ENCODE measurements at places on chromosomes 12 and 14.
A peak's percentile ranks its signal among the peaks of the same experiment; 100 is the strongest.

DNA sequence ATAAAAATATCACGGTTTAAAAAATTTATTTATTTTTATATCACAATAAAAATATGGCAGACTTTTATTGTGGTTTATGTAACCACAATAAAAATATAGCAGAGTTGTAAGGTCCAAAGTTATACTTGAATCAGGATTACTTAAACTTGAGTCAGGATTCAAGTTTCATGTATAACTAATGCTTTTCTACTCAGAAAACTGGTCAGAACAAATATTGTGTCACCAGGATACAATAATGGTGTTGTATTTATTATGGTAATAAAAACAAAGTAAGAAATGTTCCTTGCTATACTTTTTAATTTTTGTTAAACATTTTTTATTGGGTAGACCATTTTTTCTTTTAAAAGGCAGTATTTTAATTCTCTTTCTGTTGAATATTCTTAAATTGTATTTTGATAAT, 29.2 kb upstream of the EPS8 start:
- no peak for DNase-seq

DNA sequence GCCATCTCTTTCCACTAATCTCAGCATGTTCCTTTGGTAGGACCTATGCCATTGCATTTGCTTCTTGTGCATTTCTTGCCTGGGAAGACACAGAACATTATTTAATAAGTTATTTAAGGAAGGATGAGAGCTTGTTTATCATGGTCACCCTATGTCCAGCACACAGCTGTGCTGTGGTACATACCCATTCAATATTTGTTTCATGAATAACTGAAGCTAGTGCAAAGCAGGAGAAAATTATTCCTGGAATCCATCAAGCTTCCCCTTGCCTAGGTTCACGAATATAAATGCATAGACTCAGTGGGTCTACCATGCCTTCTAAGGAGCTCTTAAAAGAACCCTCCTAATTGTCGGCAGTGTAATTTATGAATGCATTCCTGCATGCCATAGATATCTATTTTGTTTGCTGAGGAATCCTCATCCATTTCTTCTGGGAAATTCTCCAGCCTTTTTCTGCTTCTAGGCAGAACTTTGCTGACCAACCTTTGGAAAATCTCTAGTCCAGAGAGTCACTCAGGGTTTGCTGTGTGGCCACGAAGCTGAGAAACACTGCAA, 599.8 kb upstream of the TMEM132C start:
- DNase-seq = no peak

DNA sequence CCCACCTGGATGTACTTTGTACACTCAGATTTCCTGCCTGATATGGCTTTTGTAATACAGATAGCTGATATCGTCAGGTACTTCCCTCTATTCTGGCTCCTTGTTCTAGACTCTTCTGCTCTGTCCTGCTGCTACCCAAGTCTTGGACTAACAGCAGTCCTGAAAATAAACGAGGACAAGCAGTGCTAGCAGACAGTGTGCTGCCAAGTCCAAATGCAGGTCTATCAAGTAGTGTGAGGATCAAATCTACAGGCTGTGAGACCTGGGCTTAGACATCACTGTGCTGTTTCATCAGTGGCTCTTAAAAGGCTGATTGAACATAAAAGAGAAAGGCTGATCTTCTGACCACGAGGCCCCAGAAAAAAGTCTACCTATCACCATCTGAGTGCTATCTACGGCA, 418.1 kb downstream of the APAF1 start:
- DNase-seq = no peak

- DNase-seq = no peak
Observed at GRCh38 chr12:22974865-22975264, 349.9 kb downstream of the ETNK1 start.

GRCh38 chr14:60647081-60647836, 2.0 kb downstream of the SIX1 start:
- DNase-seq = no peak

GRCh38 chr14:100073576-100074430, 8.6 kb downstream of the EVL start:
- no peak for DNase-seq

GRCh38 chr12:75921622-75922289, 109.8 kb downstream of the PHLDA1 start:
- no peak for DNase-seq

GRCh38 chr12:107490010-107490409, 195.6 kb upstream of the PWP1 start:
- DNase-seq = peak; percentile 21

DNA sequence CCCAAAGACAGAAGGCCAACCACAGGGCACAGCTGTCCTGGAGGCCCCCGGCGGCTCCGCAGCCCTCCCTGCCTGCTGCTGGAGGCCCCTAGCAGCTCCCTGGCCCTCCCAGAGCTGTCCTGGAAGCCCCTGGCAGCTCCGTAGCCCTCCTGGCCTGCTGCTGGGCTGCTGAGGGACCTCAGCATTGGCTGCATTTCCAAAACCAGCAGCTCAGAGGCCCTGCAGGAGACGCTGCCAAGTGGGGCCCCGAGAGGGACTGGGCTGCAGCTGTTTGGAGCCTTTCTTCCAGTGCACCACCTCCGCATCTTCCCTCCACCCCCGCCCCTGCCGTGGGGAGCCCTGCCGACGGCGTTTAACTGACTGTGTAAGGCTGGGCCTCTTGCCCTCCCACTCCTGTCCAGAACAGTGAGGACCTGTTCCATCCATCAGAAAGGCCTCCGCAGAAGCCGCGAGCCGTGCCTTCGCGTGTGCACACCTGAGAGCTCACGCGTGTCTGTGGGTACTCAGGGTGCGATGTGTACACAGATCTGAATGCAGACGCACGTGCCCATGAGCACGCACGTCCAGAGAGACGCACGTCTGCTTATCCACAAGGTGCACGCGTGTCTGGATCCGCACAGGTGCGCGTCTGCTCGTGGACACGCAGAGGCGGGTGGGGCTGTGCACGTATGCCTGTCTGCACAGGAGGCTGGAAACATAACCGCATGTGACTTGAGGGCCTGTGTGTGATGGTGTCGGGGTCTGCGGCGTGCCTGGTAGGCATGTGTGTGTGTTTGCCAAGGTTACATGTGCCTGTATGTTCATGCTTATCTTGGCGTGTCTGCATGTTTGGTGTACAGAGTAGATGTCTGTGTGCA, 57.0 kb upstream of the FBRSL1 start:
- DNase-seq = no peak

DNA sequence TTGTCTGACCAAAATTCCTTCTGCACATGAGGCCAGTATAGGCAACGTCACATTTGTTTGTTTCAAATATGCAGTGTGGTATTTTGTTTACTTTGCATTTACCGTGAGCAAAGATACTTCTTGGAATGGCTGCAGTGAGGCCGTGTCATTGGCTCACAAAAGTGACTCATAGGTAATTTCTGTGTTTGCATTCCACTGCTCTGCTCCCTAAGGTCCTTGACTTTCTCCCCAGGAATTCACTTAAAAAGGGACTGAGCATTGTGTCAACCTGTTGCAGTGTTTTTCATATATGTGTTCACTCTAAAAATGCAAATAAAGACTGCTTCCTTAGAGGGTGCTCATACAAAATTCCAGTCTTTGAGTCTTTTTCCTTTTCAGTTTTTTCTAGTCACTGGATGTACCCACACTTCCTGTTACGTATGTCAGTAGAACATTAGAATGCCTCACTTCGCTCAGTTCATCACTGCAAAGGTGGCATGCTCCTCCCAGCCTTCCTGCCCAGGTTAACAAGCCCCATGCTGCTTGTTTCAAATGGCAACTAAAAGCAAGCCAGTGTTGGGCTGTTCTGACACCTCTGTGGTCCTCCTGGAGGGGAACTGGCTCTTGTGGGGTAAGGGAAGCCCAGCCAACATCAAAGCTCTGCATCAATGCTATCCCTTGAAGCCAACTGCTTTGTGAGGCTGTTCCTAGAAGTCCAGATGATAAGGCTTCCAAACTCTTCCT, 9.1 kb downstream of the C12orf76 start:
- no peak for DNase-seq
